GM12891 (cell line): ENCODE measurements at places on chromosomes 16 and 17.
A peak's percentile ranks its signal among the peaks of the same experiment; 100 is the strongest.

DNA sequence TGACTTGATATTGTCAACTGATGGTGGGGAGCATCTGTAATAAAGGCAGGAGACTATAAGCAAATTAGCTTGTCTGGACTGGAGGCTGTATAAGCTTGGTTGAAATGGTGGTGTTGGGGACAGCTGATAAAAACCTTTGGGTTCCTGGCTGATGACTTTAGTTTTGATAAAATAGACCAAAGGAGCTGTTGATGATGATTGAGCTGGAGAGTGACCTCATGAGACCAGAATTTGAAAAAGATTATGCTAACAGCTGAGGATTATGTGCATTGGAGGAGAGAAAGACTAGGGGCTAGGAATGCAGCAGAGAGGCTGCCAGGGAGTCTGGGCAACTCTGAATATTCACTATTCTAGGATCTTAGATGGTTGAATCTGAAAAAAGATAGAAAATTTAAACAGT lies 8.7 kb upstream of the CDC27 start:
- no peak for DNase-seq

GRCh38 chr17:8776881-8777280 lies 18.5 kb upstream of the SPDYE4 start:
- DNase-seq = no peak

- no peak for DNase-seq
Observed at GRCh38 chr17:50347894-50348291, 2.0 kb downstream of the XYLT2 start.

DNA sequence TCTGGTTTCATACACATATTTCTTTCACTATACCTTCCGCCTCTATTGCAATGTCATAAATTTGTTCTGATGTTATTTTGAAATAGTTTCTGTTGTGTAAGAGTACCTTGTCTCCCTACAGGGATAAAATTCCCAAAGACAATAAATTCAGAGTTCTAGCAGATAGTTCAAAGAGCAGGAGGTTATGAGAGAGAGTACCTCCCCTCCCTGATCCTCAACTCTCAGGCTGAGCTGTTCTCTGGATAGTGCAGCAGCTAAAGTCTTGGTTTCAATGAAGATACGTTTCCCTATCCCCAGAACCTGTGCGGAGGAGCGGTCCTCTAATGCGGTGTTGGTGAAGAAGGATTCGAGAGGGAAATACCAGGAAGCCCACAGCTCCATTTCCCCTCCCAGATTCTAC lies 190.2 kb upstream of the CPHXL start:
- DNase-seq = no peak

- no peak for DNase-seq
Observed at GRCh38 chr17:46038937-46039336, 39.9 kb downstream of the STH start.

DNA sequence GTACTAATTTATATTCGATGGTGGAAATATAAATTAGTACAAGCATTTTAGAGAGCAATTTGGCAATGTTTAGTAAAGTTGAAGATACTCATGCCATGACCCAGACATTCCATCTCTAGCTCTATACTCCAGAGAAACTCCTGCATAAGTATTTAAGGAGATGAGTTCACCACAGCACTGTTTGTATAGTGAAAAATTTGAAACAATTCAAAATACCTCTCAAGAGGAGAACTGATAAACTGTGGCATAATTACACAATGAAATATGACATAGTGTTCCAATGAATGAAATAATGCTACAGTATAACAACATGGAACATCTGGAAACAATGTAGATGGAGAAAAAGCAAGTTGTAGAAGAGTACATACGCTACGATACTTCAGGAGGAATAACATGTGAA lies 48.6 kb upstream of the IRX3 start:
- no peak for DNase-seq

DNA sequence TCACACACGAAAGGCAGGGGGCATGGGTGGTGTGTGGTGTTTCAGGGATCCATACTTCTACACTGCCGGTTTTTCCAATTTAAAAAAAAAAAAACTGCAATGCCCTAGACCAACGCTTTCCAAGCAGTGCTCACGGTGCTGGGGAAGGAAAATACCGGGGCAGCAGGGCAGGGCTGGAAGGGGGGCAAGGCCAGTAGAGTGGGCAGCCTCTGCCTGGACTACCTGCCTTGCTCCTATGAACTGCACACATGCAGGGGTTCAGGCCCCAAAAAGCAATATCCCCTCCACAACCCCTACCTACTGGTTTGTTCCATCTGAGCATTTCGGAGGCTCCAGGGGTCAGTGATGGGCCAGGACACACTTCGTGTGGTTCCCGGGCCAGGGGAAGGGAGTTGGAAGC lies 29.4 kb downstream of the RPH3AL start:
- DNase-seq = peak; percentile 5

- DNase-seq = no peak
Observed at GRCh38 chr16:85800321-85800669, 800 bp downstream of the COX4I1 start.

DNA sequence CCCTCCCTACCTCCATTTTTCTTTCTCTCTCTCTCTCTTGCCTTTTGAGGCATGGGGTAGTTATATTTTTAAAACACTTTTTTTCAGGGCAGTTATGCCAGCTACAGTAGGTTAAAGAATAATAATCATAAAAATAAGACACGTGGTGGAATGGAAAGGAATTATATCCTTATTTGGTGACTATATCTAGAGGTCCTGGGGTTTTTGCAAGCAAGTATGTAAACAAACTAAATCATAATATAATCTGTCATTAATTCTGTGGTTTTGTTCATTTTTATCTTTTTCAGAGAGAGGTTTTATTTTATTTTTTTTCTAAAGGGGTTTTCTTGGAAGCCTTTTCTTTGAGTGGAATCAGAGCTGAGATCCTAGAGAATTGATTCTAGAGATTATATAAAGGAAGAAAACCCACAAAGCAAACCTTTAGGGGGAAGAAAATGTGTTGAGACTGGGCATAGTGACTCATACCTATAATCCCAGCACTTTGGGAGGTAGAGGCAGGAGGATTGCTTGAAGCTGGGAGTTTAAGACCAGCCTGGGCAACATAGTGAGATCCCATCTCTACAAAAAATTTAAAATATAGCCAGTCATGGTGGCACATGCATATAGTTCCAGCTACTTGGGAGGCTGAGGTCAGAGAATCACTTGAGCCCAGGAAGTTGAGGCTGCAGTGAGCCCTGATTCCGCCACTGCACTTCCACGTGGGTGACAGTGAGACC lies 53.2 kb downstream of the NQO1 start:
- DNase-seq = no peak

DNA sequence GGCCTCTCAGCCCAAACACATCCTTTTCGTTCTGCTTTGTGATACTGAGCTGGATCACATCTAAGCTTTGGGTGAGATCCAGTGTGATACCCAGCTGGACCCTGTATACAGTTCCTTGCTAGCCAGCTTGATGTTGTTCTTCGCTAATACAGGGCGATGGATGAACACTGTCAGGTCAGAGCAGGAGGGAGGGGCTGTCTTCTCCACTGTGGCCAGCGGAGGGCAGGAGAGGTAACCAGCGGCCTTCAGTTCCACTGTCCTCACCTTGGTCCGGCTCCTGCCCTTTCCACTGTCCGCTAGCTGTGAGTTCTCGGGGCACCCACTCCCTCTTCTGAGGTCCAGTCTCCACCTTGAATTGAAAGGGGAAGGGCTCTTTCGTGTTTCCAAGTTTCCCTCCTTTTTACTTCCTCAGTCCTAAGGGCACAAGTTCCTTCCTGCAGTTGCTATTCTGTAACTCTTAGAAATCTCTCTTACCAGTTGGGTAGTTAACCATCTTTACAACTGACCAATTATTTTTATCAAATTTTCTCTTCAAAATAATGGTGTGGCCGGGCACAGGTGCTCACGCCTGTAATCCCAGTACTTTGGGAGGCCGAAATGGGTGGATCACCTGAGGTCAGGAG lies 3.0 kb upstream of the ZNF213 start:
- peak; percentile 5 for DNase-seq

DNA sequence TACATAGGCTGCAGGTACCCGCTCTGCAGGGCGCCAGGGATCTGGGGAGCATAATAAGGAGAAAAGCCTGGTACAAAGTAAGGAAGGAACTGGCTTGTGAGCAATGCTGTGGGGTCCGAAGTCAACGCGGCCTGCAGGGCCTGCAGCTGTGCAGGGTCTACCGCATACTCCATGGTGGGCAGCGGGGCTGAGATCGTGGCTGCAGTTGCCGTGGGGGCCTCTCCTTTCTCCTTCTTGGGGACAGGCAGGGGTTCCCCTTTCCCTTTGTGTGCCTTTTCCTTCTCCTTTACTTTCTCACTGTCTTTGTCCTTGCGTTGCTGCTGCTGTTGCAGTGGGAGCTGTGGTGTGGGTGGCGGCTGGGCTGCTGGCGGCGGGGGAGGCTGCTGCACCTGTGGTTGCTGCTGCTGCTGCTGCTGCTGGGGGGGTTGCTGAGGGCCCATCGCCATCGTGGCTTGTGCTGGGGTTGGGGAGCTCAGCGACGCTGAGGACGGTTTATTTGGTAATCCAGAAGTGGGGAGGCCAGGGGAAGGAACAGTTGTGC lies 259.6 kb downstream of the ZFHX3 start:
- no peak for DNase-seq

- DNase-seq = no peak
Observed at GRCh38 chr16:81623365-81624102, 155.6 kb upstream of the PLCG2 start.

DNA sequence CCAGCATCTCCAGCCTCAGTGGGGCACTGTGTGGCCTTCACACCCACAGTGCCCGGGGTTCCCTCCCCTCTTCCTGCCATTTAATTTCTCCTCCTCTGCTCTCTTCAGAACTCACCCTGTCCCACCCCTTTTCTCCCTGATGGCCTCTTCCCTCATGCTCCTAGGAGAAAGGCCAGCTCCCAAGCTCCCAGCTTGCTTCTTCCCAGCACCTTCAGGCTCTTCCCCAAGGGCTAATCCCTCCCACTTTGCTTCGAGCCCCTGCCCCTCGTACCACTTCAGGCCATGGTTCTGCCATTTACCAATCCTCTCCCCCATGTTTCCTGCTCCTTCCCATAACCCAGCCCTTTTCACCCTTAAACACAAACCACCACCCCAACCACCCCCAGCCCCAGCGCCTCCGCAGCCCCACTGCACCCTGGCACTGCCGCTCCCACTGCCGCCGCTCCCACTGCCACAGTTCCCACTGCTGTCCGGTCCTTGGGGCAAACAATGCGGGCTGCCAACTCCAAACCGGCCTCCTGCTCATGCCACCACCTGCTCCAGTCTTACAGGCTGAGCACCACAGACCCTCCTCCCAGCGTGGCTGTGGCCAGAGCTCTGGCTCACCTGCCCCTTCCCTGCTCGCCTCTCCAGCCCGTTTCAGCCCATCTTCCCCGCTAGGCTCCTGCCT lies 28.6 kb downstream of the ADAM11 start:
- no peak for DNase-seq

GRCh38 chr17:77610972-77611521 lies 347.5 kb upstream of the TNRC6C start:
- no peak for DNase-seq
